H1 (cell line): ENCODE measurements at places on chromosomes 13 and 19. TPM values are rescaled to one million over a fixed set of nuclear protein-coding genes. Genes with fewer than 3 reads are reported as not detected.

- no peak for DNase-seq
These were observed 929.1 kb downstream of the PCDH9 start for GRCh38 chr13:66301006-66301405.

- DNase-seq: peak; percentile 34
These were observed 8.0 kb upstream of the AMER2 start for GRCh38 chr13:25179832-25180774.

GRCh38 chr19:17260842-17261325, 3.7 kb downstream of the USHBP1 start:
- peak; percentile 95 for DNase-seq

DNA sequence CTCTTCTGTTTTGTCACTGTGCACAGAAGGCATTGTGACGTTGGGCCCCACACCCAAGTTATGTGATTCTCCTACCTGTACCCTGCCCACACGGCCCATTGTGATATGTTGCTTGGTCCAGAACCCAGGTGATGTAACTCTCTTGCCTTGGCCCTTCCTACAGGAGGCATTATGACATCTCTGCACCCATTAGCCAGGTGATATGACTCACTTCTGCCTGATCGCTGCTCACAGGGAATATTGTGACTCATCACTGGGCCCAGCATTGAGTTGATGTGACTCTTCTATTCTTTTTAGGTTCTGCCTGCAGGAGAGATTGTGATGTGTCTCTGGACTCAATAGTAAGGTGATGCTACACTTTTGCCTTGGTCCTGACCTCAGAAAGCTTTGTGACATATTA, 65.4 kb upstream of the ZNF91 start:
- DNase-seq: no peak

DNA sequence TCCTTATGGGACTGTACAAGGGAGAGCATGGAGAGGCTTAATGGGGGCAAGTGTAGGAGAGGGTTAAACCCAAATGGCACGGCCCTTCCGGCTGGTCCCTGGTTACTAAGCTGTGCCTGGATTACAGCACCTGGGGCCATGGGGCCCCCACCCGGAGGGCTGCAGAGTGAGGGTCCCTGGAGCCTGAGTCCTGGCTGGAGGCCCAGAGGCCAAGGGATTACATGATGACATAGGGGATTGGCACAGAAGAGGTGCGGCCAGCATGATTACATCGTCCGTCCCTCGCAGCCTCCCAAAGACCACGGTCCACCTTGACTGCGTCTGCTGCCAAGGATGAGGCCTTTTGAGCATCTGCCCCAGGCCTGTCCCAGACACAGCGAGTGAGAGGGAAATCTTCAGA, 149.4 kb downstream of the URI1 start:
- DNase-seq: no peak

DNA sequence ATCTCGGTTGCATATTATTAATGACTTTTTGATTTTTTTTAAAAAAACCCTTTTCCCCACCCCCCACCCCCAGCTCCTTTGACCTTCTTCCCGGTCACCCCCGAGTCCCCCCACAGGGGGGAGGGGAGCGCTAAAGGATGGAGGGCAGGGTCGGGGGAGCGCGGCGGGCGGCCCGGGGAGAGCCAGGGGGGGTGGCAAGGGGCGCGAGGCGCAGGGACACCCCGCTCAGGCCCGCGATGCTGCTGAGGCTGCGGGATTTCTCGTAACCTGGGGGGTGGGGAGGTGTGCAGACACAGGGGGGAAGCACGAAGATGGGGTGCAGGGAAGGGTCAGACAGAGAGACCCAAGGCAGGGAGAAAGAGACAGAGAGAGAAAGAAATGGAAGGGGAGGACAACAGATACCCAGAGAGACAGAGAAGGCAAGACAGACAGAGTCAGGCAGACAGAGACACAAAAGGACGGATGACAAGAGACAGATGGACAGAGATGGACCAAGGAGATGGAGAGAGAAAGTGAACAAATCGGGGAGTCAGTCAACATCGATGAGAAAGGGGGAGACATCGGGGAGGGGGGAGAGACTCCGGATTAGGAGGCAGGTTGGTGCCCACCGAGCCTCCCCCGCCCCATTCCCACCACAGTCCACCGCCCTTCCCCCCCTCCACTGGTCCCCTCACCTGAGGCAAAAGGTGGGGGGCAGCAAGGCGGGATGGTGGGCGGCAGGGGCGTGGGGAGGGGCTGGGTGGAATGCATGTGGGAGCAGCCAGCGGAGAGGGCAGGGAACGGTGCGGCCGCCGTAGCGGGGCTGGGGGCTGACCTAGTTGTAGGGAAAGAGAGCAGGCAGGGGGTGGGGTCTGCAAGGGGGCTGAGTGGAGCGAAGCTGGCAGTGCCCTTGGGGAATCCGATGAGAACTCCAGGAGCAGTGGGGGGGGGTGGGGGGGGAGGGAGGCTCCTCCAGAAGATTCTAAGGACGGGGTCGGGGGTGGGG, 14.2 kb downstream of the KCNC3 start:
- DNase-seq: peak; percentile 77

- DNase-seq: no peak
These were observed 7.7 kb downstream of the NFILZ start for GRCh38 chr19:8638078-8638619.

DNA sequence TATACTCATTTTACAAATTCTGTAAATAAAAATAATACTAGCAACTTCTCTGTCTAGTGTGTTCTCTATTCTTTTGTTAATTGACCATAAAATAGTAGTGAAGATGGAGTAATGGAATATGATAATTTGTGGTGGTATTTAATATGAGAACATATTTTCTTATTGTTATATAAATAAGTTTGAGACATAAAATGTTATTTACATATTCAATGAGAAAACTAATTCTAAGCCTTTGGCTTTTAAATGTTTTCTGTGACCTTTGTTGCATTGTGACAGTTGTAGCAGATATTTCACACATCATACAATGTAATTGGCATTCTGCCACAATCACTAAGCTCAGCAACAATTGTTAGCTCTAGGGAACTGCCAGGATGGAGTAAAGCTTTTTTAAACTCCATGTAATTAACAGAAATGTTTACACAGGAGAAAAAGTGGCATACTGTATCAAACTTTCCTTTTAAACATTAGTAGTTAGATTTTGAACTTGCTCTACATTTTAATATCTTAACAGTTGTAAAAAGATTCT, 562.1 kb upstream of the PCDH9 start:
- no peak for DNase-seq

DNA sequence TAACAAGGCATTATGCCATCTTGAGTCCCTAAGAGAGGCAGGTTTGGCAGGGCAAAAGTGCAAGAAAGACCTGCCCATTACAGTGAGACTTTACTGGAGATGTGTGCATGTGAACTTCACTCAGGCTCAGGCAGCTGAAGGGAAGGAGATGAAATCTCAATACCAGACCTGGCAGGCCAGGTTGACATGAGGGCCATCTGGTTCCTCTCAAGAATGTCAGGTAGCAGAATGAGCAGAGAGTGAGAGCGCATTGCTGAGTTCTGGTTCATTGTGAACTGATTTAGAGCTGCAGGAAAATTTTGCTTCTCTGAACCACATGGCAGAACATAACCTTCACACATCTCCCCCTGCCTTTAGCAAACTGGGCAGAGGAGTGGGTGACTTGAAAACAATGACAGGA, 406.3 kb downstream of the GPC5 start:
- DNase-seq: no peak

- DNase-seq: no peak
These were observed 2743.3 kb upstream of the PCDH20 start for GRCh38 chr13:64158908-64159307.

GRCh38 chr13:32264407-32264806, 50.8 kb downstream of the ZAR1L start:
- DNase-seq: no peak

- DNase-seq: no peak
These were observed 191.0 kb upstream of the NBEA start for GRCh38 chr13:34751044-34751443.

DNA sequence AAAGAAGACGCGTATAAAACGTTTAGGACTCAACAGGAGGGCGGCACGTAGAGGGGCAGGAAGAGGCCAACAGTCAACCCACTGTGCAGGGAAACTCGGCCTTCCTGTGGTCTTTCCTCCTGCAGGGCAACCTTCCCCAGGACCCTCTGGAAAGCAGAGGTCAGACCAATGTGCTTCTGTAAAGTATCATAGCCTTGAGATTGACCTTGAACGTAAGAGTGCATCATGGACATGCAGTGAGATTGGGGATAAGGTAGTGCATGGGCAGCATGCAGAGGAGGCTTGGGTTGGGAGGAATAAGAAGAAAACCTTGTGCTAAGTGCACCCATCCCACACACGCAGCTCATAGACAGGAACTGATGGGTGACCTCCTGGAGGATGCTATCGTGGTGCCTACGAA, 34.0 kb upstream of the ZNF507 start:
- no peak for DNase-seq

- no peak for DNase-seq
These were observed 305.1 kb downstream of the ITGBL1 start for GRCh38 chr13:101757446-101758039.

- DNase-seq: no peak
These were observed 265.7 kb downstream of the DIAPH3 start for GRCh38 chr13:59898066-59898465.

GRCh38 chr13:74870865-74871264, 611.1 kb downstream of the TBC1D4 start:
- DNase-seq: no peak

- no peak for DNase-seq
These were observed 726.4 kb upstream of the GPC6 start for GRCh38 chr13:92500192-92500591.

DNA sequence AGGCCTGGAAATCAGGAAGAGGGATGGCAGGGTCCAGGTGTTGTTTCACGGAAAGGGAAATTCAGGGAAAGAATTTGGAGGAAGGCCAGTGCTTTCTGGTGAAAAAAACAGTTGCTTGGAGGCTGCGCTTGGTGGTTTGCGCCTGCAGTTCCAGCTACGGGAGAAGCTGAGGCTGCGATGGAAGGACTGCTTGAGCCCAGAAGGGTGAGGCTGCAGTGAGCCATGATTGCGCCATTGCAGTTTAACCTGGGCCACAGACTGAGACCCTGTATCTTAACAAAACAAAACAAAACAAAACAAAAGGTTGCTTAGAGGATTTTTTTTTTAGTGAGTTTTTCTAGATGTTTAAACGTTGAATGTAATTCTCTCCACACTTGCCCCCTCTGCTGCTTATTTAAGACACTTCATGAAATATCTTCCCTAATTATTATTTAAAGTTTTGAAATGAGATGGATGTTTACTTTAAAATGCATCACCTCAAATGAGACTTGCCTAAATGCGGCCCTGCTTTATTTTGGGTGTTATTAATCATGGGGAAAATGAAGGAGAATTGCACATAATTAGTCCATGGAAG, 75.4 kb upstream of the TRPC4 start:
- no peak for DNase-seq

DNA sequence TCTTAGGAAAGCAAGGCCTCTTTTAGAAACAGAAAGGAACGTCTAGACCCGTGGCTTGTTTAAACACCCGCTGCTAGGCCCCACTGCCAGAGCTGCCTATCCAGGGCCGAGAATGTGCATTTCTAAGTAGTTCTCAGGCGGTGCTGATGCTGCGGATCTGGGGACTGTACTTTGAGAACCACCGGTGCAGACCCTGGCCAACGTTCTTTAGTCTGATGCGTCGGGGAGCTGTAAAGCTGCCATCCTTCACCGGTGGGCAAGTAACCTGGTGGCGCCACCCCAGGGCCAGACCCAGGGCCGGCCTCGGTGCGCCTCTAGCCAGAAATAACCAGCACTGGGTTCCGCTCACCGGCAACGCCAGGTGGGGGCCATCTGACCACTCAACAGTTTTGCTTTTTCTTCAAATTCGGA, 47.1 kb downstream of the TGDS start:
- DNase-seq: no peak

DNA sequence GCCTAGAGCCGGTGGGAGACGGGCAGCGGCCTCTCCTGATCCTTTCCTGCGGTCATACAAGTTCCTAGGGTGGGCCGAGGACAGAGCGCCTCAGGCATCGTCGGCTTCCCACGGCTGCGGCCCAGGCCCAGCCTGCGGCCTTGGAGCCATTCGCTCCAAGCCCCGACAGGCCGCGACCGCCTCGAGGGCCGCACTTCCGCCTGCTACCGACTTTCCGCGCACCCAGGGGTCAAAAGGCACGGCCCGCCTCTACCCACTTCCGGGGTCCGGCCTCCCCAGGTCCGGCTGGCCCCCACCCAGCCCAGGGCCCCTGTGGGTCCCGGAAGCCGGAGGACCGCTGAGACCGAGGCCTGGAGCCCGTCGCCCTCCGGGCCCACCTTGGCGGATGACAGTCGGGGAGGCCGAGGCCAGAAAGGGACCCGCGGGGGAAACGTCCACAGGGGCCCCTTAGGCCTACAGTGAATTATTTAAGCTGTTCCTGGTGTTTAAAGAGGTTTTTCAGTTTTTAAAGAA, 16.2 kb downstream of the ZIC2 start:
- DNase-seq: no peak

DNA sequence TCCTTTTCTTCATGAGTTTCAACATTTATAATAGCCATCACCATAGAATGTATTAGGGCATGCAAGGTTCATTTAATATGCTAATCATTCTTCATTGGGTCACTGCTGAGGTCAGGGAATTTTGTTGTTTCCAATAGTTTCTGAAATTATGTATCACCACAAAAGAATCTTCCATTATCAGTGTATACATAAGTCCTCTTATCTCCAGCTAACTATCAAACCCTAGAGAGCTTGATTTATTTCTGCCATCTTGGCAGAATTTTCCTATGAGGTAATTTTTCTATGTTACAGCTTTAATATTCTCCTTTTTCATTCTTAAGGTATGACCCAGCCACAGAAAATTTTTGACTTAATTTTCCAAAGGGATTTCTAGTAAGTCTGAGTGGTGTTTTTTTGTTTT, 415.0 kb upstream of the SLITRK1 start:
- no peak for DNase-seq

DNA sequence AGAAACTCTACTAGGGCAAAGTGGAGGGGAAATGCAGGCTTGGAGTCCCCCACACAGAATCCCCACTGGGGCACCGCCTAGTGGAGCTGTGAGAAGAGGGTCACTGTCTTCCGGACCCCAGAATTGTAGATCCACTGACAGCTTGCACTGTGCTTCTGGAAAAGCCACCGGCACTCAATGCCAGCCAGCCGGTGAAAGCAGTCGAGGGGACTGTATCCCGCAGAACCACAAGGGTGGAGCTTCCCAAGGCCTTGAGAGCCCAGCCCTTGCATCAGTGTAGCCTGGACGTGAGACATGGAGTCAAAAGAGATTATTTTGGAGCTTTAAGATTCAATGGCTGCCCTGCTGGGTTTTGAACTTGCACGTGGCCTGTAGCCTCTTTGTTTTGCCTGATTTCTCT, 47.2 kb upstream of the FAM124A start:
- DNase-seq: no peak

The CEACAM5 gene
- not detected in 2 replicates for total RNA-seq

The SIGLEC10 gene
- not detected in 2 replicates for total RNA-seq

The SYT5 gene
- total RNA-seq: 0.35 and 0.99 TPM in 2 replicates

The MZT1 gene
- total RNA-seq: 23.1 and 25.2 TPM in 2 replicates

The MYO16 gene
- total RNA-seq: 0.10 and 0.22 TPM in 2 replicates

The CD209 gene
- total RNA-seq: 0.22 TPM in 1 of 2 replicates, not detected in the other

The C2CD4C gene
- 6.3 and 6.6 TPM in 2 replicates for total RNA-seq

The GIPR gene
- 0.54 and 1.3 TPM in 2 replicates for total RNA-seq

The MATK gene
- 21.4 and 21.5 TPM in 2 replicates for total RNA-seq

The TPTE2 gene
- total RNA-seq: not detected in 2 replicates

The SYNE4 gene
- total RNA-seq: 20.8 and 21.8 TPM in 2 replicates

The FUT2 gene
- 5.0 and 7.0 TPM in 2 replicates for total RNA-seq

The EHD2 gene
- total RNA-seq: 13.0 and 14.3 TPM in 2 replicates

The TARM1 gene
- not detected in 2 replicates for total RNA-seq

The ZFP82 gene
- 16.5 TPM in 2 replicates for total RNA-seq

The MIA gene
- not detected in 2 replicates for total RNA-seq

The ANKRD24 gene
- 14.1 and 14.5 TPM in 2 replicates for total RNA-seq
